AML-193 (cell line): ENCODE measurements at places on chromosomes 7 and 10.
A peak's percentile ranks its signal among the peaks of the same experiment; 100 is the strongest.

DNA sequence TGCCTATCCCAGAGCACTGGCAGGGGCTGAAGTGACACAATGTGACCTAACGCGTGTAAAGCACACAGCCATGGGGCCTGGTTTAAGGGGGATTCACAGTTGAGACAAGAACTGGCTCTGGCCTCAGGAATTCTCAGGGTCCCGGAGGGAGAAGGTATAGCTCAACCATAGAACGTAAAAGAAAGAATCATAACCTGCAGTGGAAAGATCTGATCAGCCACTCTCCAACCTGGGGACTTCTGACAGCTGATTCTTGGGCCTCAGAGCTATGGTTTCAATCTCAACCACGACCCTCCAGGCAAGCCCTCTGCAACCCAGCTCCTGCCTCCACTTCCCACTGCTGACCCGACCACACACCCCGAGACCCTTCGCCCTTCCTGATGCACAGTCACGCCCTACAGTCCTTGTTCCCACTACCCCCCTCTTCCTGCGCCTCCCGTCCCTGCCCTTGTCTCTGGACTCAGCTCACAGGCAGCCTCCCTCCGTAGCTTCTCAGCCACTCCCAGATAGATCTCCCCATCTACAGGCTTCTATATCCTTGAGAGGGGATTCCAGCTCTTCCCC lies 245.2 kb downstream of the BUB3 start:
- DNase-seq, result no peak

DNA sequence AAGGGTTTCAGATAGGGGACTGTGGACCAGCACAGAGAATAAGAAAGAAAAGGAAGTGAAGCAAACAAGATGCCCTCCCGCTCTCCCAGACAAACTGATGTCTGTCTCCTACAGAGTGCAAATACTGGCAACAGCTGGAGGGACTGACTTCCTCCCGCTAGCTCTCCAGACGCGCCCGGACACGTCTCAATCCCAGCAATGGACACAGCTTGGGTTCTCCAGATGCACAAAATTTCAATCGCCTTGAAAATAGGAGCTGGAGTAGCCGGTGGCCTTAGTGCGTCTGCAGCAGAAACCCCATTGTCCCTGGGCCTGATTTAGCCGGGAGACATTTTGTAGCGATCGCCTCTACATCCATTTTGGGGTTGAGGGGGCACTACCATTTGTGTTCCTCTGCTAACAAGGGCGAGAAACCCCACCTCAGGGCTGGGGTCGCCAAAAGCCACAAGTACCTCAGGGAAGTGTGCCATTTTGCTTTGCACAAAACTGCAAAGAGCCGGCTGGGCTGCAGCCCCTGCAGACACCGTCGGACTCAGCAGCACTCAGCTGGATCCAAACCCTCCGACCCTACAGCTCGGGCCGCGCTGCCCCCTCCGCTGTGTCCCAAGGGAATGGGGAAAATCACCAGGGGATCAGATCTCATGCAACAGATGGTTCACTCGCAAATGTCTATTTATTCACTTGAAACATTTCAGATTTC lies 5.9 kb downstream of the CPA2 start:
- no peak for DNase-seq

- no peak for DNase-seq
Measured at GRCh38 chr7:2717293-2718261, 29.6 kb downstream of the AMZ1 start.

DNA sequence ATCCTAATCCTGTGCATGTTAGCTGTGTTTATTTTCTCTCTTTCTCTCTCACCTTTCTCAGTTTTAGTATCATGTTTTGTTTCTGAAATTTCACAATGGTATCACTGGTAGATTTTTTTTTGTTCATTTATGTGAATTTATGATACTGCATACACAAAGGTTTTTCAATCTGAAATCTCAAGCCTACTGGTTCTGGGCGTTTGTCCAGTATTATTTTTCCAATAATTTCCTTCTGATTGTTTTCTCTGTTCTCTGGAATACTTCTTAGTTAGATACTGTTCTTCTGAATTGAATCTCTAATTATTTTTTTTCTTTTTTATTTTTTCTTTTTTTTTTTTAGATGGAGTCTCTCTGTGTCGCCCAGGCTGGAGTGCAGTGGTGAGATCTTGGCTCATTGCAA lies 96.2 kb upstream of the TMEM72 start:
- DNase-seq, result no peak

GRCh38 chr7:5445981-5446594 lies 22.5 kb upstream of the TNRC18 start:
- no peak for DNase-seq

DNA sequence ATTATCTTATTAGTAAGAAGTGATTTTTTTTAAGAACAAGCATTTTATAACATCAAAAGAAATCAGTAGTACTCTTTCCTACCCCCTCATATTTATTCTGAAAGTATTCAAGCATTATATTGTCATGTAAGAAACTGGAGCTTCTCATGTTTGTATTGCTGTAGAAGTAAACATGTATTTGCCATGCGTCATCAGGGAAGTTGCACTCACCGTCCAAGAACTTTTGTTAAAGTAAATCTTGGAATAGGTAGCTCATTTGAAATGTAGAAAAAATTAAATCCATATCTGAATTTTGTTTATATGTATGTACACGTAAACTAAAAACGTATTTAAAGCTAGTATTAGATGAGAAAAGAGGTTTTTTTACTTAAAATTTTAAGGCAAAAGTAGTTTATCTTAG lies 96.8 kb downstream of the PTEN start:
- DNase-seq, result no peak

DNA sequence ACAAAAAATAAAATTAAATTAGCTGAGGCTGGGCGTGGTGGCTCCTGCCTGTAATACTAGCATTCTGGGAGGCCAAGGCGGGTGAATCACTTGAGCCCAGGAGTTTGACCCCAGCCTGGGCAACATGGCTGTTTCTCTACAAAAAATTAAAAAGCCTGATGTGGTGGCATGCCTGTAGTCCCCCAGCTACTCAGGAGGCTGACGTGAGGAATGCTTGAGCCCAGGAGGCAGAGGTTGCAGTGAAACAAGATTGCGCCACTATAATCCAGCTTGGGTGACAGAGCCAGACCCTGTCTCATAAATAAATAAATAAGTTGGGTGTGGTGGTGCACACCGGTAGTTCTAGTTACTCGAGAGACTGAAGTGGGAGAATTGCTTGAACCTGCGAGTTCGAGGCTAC lies 65.1 kb downstream of the GNA12 start:
- no peak for DNase-seq

GRCh38 chr7:124662937-124663336 lies 102.7 kb downstream of the GPR37 start:
- DNase-seq, result no peak

- DNase-seq, result no peak
Measured at GRCh38 chr10:92789786-92790185, 58.5 kb upstream of the EXOC6 start.

GRCh38 chr10:127322286-127322685 lies 125.9 kb upstream of the INSYN2A start:
- DNase-seq, result no peak

GRCh38 chr10:60978287-60979115 lies 34.5 kb upstream of the RHOBTB1 start:
- DNase-seq, result no peak

- no peak for DNase-seq
Measured at GRCh38 chr10:124323806-124324205, 94.9 kb downstream of the OAT start.

DNA sequence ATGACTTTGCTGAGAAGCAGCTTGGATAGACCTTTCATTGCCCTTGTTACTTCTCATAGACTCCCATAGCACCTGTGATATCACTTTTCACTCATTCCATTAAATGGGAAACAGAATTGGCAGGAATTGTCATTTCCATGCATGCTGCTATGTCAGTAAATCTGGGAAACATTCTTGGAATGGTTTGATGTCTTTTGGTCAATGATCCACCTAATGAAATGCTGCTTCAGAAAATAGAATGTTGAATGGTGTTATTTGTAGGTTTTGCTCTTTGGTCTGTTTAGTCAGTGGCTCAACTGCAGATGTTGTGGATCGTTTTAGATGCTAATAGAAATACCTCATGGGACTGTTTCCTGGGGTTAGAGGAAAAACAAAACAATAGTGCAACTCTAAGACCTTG lies 127.8 kb downstream of the PLPP4 start:
- DNase-seq, result no peak

- no peak for DNase-seq
Measured at GRCh38 chr10:31940839-31941653, 12.4 kb upstream of the ARHGAP12 start.

DNA sequence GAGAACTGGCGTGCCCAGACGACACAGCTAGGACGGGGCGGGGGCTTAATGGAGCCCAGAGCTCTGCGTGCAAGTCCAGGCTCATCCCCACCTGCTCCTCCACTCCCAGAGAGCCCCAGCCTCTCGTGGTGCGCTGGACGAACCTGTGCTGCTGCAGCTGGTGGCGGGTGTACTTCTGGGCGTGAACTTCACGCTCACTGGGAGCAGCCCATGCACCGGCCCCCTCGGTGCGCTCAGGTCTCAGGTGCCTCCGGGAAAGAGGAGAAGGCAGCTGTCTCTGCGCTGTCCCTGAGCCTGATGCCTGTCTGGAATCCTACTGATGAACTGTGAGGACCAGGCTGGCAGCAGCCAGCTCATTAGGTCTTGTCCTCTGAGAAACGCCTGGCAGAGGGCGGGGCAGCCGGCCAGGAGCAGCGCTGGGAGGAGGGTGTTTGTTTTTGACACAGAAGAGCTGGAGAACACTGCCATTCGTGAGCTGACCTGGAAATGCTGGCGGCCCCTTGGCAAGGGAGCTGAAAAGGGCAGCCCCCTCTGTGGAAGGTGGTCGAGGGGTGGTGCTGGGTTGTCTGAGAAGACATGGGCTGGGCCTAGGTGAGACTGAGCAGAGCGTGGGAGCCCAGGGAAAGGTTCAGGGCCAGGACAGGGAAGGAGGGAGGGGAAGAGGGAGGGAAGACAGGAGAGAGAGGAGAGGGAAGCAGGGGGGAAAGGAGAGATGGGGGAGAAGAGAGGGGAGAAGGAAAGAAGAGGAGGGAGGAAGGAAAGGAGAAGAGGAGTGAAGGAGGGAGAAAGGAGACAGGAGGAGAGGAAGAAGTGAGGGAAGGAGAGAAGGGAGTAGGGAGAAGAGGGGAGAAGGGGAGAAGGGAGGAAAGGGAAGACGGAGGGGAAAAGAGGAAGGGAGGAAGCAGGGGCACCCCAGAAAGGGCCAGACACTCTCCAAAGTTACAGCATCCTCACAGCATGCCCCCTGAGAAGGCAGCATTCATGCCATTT lies 53.5 kb upstream of the TNS3 start:
- no peak for DNase-seq

- no peak for DNase-seq
Measured at GRCh38 chr10:42958142-42958868, 118.6 kb upstream of the RET start.

GRCh38 chr10:79898597-79899325 lies 50.1 kb downstream of the SFTPD start:
- DNase-seq, result no peak

DNA sequence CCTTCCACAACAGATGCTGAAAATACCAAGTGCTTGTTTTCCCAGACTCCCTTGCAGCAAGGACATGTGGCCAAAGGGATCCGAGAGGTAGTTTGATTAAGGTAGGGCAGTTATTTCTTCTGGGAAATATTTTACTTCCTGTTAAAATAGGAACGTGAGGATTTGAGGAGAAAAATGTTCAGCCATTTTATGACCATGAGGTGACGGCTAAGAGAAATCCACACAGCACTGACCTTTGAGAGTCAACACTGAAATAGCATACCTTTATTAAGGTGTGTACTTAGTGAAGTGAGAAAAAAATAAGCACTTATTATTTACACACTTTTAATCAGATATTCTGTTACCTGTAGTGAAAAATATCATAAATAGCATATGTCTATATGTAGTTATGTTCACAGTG lies 133.9 kb downstream of the PPP1R3A start:
- DNase-seq, result no peak

DNA sequence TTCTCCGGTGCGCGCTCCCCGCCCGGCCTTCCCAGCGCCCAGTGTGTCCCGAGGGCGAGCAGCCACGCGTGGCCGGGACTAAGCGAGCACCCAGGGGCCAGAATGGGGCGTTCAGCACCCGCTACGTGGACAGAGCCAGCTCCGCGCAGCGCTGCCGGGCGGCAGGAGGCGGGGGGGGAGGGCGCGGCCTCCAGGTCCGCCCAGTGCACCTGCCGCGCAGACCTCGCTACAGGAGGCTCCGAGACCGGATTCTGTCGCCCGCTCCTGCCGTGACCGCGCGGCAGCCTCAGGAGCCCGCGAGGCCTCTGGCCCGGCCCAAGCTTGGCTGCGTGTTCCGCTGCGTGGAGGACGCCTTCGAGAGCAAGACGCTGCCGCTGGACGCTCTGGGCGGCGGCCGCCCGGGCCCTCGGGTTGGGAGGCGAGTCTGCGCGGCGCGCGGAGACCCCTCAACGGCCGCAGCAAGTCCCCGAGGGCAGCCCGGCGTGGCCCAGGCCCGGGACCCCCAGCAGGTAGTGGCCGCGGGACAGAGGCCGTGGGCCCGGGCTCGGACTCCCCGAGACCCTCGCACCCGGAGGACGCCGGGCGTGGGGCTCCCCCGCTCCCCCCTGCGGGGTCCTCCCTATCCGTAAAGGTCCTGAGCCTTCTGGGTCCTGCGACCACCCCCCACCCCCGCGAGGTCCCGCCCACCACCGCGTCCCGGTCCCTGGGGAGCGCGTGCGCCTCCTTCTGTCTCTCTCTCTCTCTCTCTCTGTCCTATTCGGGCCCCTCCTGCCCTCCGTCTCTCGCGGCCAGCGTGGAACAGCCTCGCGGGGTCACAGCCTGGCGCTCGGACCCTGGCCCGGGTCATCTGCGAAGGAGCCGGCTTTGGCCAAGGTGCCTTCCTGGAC lies 904 bp upstream of the DPYSL4 start:
- DNase-seq, result no peak

DNA sequence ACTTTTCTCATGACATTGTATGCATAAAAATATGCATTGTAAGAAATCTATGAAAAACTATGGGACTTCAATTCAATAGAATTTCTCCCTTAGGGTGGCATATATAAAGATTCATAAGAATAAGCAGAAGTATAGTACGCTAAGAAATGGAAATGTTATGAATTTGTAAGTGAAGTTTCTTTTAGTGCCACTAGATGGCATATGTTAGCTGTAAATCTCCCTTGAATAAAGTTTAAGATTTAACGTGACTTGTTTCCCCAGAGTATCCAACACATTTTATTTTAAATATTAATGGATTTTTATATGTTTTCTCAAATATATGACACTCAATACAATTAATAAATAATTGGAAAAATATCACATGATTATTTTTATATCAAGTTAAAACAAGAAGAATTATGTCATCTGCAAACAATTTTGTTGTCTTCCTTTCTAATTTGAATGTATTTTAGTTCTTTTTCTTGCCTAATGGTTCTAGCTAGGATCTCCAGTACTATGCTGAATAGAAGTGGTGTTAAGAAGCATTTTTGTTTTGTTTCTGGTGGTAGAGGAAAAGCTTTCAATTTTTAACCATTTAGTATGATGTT lies 287.2 kb downstream of the HGF start:
- peak; percentile 46 for DNase-seq

DNA sequence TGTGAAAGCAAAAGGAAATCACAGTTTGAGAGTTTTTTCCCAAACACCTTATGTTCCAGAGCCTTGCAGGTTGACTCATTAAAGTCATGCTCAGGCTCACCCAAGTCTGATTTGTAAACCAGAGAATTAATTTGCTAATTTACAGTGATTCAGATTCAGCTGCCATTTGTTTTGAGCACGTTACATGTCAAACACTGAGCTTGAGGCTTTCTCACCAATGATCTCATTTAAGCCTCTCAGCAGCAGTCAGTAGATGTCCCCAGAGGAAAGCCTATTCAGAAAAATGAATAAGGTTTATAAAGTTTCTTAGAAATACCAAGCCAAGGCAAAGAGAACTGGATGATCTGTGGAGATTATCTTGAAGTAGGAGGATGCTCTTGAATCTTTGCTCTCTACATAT lies 420.4 kb downstream of the HTR7 start:
- no peak for DNase-seq

GRCh38 chr7:111030336-111030735 lies 60.6 kb upstream of the LRRN3 start:
- no peak for DNase-seq
